Left cardiac atrium (tissue), 4 donors: ENCODE measurements at places on chromosomes 13 and 19.

DNA sequence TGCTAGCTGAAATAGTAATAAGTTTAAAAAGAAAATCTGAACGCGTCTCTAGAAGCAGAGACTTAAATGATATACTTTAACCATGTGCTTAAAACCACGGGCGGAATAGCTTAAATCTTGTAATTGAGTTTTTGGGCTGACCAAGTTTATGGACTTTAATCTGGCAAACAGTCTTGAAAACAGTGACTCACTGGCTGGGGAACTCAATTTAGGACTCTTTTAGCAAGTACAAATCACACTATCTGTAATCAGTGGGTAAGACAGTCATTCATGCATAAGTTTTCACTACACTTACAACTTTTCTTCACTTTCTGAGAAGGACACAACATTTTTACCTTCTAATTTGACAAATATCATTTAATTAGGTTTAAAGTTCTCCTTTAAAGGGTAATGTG is 26.8 kb downstream of the ZNF627 start:
- no peak for DNase-seq

- no peak for DNase-seq
These were observed 624.9 kb downstream of the SLITRK6 start for GRCh38 chr13:85174291-85174690.

GRCh38 chr13:107827840-107828549 is 387.3 kb downstream of the LIG4 start:
- DNase-seq: no peak

DNA sequence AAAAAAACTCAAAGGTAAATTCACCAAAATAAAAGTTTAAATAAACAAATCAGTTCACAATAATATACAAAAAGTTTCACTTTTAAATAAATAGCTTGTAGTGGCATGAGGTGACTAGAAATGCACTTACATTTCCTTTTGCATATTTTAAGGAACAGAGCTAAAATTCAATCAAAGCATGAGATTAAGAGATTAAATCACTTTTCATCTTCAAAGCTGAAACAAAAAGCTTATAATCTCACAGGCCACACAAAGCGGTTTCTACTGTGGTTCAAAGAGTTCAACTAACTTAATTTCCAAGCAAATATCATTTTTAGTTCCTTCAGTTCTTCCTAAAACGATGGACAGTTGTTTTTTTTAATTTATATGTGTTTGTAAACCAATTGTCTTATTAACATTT is 38.9 kb downstream of the TSC22D1 start:
- no peak for DNase-seq

- no peak for DNase-seq
These were observed 170.9 kb downstream of the COL4A1 start for GRCh38 chr13:110135977-110136597.

DNA sequence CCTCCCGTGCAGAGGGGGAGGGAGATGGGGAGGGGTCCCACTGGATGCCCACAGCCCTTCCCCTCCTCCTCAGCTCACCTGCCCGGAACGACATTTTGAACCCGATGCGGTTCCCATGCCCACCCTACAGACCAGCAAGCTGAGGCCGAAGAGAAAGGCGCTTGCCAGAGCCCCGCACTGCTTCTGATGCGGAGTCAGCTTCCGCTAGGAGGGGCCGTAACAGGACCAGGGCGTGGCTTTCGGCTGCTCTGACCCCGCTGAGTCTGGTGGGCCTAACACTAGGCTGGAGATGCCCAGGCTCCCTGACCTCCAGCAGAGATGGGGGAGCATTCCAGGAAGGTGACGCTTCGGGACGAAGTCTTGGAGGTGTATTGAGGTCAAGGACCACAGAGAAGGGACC is 6.7 kb downstream of the ONECUT3 start:
- no peak for DNase-seq

- DNase-seq: no peak
These were observed 540.7 kb downstream of the GPC6 start for GRCh38 chr13:93767180-93767916.

DNA sequence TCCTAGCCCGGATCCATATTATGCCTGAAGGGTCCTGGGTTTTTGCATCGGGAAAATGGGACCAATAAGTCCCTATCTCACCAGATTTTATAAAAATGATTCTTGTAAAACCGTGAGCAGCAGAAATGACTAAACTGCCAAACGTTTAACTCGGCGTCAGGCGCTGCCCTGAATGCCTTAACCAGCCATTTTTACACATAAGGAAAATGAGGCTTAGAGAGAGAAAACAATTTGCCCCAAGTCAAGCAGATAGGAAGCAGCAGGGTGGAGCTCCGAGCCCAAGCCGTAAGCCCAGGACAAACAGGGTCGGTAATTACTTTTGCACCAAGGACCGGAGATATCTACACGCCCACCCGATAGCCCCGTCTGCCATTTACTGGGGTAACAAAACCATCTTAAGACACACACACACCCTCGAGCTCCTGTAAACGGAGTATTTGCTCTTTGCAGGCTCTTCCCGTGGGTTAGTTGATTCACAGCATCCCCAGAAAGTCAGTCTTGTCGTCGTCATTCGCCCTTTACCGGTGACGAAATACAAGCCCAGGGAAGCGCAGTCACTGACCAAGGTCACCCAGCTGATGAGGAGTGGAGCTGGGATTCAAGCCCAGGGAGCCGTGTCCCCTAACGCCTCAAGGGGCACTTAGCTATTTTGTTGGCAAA is 16.0 kb upstream of the MRI1 start:
- no peak for DNase-seq

- no peak for DNase-seq
These were observed 16.2 kb upstream of the EBI3 start for GRCh38 chr19:4213116-4213515.

GRCh38 chr13:111126509-111126908 is 11.4 kb downstream of the ARHGEF7 start:
- DNase-seq: no peak
